ENCODE measurements at places on chromosomes 2 and 18. TPM values are rescaled to one million over a fixed set of nuclear protein-coding genes. Genes with fewer than 3 reads are reported as not detected.

GRCh38 chr2:173145454-173145853 lies 69.8 kb downstream of the MAP3K20 start:
- no peak for DNase-seq

GRCh38 chr2:86193901-86194567 lies 1.2 kb downstream of the IMMT start:
- DNase-seq: no peak

DNA sequence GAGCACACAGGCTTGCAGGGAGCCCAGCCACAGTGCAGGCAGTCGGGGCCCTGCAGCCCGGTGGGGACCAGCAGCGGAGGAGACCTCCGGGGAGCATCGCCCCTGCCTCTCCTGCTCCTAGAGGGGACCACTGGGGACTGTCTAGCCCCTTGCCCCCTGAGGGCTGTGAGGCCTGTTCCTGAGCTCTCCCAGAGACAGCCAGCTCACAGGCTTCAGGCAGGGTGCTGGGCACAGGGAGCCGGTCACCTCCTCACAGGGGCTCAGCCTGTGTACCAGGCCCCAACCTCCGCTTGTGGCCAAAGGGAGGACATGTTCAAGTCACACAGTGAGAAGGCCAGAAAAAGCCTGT lies 3.5 kb upstream of the NMUR1 start:
- no peak for DNase-seq

GRCh38 chr2:27290549-27290948 lies 8.3 kb downstream of the TRIM54 start:
- DNase-seq: no peak

DNA sequence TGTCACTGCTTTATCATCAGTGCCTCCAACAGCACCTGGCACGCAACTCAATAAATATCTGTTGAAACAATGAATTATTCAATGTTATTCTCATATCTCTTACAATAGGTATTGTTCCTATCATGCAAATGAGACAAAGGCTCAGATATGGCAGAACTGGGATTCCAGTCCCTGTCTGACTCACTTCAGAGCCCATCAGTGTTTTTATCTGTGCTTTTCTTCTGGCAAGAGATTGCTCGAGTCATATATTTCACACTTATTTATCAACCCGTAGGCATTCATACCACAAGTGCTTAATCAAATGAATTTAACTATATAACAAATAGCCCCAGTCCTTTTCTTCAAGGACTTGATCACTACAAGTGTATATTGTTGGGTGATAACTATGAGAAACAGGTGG lies 76.4 kb upstream of the TSPYL6 start:
- no peak for DNase-seq

GRCh38 chr2:239178954-239179353 lies 221.9 kb downstream of the HDAC4 start:
- DNase-seq: no peak

Gene ABCB11
- 0.18 TPM for total RNA-seq

Gene DLGAP1
- 1.6 TPM for total RNA-seq

- DNase-seq: peak; percentile 75
Observed at GRCh38 chr2:135245071-135245470, 193.0 kb downstream of the RAB3GAP1 start.

- DNase-seq: peak; percentile 81
Observed at GRCh38 chr2:46350029-46350689, 53.0 kb downstream of the EPAS1 start.

DNA sequence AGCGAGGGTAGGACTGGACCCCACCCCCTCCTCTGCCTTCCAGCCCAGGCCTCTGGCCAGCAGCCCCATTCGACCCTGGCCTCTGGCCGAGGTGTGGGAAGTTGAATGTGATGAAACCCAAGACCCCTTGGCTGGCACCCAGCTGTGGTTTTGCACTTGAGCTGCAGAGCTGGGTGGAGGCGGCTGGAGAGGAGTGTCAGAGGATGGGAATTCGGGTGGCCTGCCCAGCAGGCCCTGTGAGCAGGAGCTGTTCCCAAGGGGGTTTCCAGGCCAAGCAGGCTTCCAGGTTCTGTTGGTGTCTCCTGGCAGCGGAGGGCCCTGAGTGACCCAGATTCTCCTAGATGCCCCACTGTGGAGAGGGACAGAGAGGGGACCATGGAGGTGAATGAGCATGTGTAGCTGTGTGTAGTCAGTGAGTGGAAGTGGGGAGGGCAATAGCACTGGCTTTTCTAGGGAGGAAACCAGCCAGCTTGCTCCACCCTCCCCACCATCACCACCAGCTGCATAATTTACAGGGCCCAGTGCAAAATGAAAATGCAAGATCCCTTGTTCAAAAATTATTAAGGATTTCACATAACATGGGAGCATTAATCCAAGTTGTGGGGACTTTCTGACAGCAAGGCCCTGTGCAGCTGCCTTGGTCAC lies 172.2 kb upstream of the HAAO start:
- DNase-seq: no peak

Gene PIEZO2
- total RNA-seq: 100.0 TPM

- DNase-seq: no peak
Observed at GRCh38 chr2:112579241-112579640, 5.2 kb upstream of the CHCHD5 start.

GRCh38 chr2:161134547-161135518 lies 25.4 kb upstream of the TANK start:
- peak; percentile 51 for DNase-seq

Gene RAB27B
- 0.99 TPM for total RNA-seq

DNA sequence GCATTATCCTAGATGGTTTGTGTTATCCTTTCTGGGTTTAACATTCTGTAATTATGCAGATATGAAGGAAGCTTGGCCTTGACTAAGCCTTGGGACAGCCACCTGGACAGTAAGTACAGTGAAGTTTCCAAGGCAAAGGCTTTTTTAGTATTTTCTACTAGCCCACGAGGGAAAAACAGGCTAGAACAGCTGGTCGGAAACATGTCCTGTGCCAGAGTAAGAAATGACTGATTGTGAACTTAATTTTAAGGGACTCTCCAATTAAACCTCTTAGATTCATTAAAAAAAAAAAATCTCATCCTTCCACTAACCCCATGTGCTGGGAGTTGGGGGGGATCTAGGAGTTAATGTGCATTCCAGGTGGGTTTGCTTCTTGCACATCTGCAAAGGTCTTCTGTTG lies 720.8 kb downstream of the SLC4A3 start:
- no peak for DNase-seq

- no peak for DNase-seq
Observed at GRCh38 chr2:64789466-64790320, 136.0 kb upstream of the SERTAD2 start.

Gene LCT
- not detected for total RNA-seq

- DNase-seq: no peak
Observed at GRCh38 chr2:209984291-209984690, 18.1 kb upstream of the RPE start.

GRCh38 chr2:84854850-84855249 lies 26.0 kb downstream of the TRABD2A start:
- no peak for DNase-seq

GRCh38 chr2:208012449-208012848 lies 12.9 kb downstream of the PLEKHM3 start:
- no peak for DNase-seq

DNA sequence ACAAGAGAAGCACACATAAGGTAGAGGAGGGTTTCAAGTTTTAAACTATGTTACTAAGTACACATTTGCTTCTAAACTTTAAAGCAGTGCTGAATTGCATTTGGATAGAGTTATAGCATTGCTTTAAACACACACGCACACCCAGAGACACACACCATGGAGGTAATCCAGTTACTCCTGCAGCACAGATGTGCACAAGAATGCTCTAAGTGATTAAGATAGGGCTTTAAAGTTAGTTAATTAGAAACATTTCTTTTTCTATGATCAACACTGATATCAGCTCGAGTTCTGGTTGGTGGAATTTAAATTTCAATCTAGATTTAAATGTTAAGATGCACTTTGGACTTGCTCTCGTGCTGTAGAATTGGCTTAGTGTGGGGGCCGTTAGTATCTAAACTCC lies 492.3 kb downstream of the ZEB2 start:
- no peak for DNase-seq

Gene RFTN2
- total RNA-seq: 4.6 TPM

DNA sequence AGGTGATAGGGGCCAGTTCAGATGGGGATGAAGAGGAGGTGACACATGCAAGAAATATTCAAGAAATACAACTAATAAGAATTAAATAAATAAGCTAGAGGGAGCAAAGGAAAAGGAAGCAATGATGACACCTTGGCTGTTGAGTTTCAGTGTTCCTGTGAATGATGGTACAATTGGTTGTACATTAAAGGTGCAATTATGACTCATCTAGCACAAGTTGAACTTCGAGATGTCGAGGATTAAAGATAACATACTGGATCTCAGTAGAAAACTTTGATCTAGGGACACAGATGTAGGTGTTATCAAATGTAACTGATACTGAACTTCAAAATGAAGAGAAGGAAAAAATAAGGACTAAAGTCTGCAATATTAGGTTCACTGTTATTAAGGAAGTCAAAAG lies 760.6 kb upstream of the CHAC2 start:
- no peak for DNase-seq

Gene ALPP
- total RNA-seq: not detected

GRCh38 chr2:33726415-33726814 lies 127.3 kb upstream of the FAM98A start:
- DNase-seq: no peak

DNA sequence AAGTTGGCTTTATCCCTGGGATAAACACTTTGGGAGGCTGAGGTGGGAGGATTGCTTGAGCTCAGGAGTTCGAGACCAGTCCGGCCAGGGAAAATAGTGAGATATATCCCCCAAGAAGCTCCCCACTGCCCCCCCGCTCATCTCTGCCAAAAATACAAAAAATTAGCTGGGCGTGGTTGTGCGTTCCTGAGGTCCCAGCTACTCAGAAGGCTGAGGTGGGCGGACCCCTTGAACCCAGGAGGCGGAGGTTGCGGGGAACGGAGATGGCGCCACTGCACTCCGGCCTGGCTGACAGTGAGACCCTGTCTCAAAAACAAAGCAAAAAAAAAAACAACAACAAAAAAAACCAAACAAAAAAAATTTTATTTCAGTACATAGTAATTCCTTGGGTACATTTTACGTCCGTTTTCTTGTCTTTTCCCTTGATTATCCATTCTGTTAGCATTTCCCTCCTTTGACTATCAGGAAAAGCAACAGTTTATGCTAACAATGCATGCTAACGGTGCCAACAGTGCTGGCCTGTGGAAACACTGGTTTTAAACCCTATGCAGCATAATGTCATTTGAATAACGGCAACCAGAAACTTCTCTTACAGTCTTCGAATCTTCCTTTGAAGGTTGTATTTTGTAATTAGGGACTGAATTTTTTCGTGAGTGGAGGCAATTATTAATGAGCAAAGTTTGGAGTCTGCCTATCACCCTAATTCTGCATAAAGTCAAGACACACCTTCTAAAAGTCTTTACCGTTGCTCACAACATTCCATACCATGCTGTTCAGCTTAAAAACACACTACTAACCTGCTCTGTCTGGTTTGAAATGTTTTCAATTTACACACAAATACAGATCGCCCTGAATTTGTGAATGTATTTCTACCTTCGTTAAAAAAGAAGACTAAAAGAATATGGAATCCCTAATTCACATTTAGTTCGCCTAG lies 721 bp upstream of the MIB1 start:
- DNase-seq: no peak

Gene PLEK
- 0.12 TPM for total RNA-seq

All from glomerular endothelial cell (primary cell).